ENCODE measurements at places on chromosomes 1 and 21.

DNA sequence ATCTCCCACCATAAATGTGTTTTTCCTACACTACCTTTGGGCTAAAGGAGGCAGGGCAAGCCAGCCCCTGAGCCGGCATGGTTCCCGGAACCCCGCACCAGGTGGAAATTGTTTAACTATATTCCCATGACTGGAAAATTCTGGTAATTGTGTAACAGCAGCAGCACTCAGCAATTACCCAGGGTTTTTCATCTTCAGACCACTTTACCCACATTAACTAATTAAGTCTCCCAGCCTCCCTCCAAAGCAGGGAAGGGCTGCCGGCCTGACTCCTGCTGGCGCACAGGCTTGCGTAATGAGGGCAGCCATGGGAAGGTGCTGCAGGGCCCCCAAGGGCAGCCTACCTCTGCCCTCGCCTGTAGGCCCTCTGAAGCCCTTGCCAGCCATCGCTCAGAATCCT is 140.7 kb upstream of the VAMP3 start:
- no peak for DNase-seq

GRCh38 chr1:15325375-15326085 is 78.5 kb downstream of the FHAD1 start:
- DNase-seq, result no peak

GRCh38 chr1:219559899-219560298 is 53.0 kb downstream of the ZC3H11B start:
- no peak for DNase-seq

GRCh38 chr1:195960580-195960979 is 647.7 kb downstream of the KCNT2 start:
- no peak for DNase-seq

GRCh38 chr1:85496941-85497582 is 32.1 kb upstream of the DDAH1 start:
- peak; percentile 65 for DNase-seq

GRCh38 chr1:161082996-161083747 is 6.2 kb downstream of the NECTIN4 start:
- peak; percentile 89 for DNase-seq

DNA sequence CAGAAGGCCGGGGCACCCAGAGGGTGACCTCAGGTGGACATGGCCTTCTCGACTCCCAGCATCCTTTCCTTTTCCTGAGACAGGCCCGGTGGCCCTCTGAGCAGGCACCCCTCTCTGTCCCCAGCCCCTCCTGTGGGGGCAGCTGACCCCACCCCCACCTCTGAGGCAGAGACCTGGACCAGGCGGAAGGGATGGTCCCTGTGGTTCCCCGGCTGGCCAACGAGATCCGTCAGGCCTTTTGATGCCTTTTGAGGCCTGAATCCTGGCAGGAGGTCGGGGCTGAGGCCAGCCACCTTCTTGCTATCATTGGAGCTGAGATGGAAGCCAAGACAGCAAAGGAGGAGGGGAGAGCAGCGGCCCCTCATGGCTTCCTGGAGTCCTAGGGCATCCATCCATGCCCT is 50.2 kb upstream of the ACTRT2 start:
- DNase-seq, result no peak

DNA sequence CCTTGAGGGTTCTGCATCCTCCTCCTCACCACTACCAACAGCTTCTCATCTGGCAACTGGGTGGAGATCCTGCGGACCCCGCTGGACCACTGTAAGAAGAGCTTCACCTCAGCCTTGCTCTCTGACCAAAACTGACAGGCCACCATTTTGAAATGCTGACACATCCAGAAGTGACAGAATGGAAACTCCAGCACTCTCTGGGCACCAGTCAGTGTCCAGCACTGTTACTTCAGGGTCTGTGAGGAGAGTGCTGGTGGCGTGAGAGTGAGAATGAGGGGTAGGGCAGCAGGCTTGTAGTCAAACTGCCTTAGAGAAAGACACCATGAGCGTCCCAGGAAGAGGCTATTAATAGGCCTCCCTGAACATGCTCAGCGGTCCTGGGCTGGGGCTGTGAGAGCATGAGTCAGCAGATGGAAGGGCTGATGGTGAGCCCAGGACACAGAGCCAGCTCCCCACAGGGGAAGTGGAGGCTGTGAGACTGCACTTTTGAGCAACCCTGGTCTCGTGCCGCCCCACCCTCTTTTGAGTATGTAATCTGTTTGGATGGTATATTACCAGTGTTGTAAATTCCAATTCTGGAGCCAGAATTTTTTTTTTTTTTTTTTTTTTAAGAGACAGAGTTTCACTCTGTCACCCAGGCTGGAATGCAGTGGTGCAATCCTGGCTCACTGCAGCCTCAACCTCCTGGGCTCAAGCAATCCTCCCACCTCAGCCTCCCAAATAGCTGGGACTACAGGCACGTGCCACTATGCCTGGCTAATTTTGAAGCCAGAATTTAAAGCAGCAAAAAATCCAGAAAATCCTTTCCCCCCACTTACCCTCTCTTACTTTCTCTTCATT is 34.4 kb upstream of the SLC30A1 start:
- DNase-seq, result peak; percentile 88

- peak; percentile 2 for DNase-seq
Measured at GRCh38 chr1:242225767-242226573, 227.1 kb upstream of the MAP1LC3C start.

DNA sequence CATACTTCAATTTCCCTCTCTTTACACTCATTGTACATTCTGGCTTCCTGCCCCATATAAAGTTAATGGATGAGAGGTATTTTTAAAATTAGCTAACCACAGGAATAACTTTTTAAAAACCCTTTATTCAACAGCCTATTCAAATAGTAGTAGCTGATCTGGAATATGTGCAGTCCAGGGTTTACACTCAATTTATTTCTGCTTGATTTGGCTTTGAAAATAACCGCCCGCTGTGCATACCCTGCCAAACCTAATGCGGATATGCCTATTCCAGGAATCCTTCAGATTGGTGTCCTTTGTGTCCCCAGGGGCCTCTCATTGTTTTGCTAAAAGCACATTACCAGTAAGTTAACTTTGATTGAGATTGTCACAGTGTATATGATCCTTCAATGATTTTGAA is 1686.2 kb downstream of the PLA2G4A start:
- DNase-seq, result no peak

DNA sequence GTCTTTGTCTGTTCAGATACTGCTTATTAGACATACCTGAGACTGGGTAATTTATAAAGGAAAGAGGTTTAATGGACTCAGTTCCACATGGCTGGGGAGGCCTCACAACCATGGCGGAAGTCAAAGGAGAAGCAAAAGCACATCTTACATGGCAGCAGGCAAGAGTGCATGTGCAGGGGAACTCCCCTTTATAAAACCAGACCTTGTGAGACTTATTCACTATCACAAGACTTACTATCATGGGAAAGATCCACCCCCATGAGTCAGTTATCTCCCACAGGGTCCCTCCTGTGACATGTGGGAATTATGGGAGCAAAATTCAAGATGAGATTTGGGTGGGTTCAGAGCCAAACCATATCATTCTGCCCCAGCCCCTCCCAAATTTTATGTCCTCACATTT is 7.1 kb upstream of the PSMA5 start:
- no peak for DNase-seq

GRCh38 chr1:40645118-40645680 is 20.3 kb downstream of the RIMS3 start:
- no peak for DNase-seq

DNA sequence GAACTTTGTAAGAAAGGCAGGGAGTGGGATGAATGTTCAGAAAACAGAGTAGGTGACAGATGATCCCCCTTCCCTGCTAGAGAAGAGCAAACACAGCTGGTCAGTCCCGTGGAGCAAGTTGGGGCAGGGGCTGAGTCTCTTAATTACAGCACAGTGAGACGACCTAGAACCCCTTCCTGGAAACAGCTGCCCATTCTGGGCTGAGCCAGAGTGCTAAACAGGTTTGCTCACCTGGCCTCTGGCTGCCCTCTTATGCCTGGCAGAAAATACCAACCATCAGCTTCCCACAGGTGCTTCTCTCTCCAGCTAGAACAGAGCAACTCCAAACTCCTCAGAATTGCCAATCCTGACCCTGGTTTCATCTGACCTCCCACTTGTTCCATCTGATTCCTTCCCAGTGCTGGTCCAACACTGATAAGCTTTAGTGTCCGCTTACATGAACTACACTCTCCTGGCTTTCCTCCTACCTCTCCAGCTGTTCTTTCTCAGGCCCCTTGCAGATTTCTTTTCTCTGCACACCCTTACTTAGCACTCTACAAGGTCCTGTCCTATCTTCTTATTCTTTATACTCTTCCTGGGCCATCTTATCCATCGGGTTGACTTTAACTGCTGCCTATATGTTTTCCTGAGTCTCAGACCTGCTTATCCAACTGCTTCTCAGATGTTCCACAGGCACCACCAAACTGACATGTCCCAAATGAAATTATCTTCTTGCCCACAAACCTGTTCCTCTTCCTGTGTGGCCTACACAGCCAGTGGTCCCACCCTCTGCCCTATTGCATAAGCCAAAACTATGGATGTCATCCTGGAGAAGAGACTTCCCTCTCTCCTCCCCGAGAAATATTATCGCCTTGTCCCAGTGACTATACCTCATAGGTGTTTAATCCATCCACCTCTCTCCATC is 22.6 kb upstream of the COL9A2 start:
- DNase-seq, result no peak

GRCh38 chr1:183283286-183283685 is 97.2 kb downstream of the LAMC2 start:
- no peak for DNase-seq

GRCh38 chr21:43302062-43302700 is 124.8 kb downstream of the SIK1 start:
- no peak for DNase-seq

DNA sequence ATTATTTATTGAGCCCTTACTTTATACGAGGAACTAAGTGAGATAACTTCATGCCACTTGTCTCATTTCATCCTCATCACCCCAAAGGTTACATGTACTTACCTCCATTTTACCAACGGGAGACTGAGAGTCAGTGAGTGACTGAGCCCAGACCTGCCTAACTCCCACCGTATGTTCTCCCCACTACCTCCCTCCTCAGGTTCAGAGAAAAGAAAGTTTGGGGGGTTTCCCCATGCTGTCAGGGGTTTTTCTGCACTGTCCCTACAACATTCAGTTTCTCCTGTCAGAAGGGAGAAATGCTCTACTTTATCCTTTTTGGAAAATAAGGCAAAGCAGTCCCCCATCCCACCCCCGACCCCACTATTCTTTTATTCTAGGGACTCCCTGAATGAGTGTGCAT is 32.9 kb downstream of the FAM78B start:
- no peak for DNase-seq

GRCh38 chr1:44208226-44208625 is 5.0 kb upstream of the DMAP1 start:
- DNase-seq, result no peak

DNA sequence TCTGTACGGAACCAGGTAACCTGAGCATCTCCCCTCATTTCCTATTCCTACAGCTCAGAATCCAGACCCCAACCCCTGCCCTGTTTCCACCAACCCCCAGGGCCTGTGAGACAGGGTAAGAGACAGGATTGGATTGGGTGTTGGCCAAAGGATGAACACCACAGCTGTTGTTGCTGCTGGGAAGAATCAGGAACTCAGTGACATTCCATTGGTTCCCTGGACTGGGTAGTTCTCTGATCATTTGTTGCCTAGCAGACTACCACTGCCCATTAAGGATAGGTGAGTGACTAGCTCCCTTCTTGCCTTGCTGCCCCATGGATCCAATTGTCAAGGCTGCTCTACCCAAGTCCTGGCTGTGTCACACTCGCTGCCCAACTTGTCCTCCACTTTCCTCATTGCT is 10.0 kb downstream of the NCSTN start:
- peak; percentile 14 for DNase-seq

GRCh38 chr1:164617377-164618201 is 58.6 kb downstream of the PBX1 start:
- no peak for DNase-seq

- peak; percentile 28 for DNase-seq
Measured at GRCh38 chr1:65431111-65431705, 10.7 kb downstream of the LEPR start.

GRCh38 chr21:29496337-29496736 is 197.6 kb downstream of the BACH1 start:
- DNase-seq, result no peak

DNA sequence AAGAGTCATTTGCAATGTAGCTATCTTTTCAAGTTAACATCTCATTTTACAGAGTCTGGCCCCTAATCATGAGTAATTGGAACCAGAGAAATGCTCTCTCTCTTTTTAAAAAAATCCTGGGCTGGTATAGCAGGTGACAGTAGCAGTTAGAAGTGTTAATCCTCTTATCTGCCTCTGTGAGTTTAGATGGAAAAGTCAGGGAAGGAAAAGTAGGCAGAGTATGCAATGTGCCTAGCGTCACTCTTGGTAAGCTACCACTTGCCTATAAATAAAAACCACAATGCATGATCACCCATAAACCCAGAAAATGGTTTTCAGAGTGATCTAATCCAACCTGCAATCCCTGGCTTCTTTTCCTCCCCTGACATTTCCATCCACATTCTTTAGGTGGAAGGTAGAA is 43.2 kb downstream of the UTP25 start:
- DNase-seq, result no peak

DNA sequence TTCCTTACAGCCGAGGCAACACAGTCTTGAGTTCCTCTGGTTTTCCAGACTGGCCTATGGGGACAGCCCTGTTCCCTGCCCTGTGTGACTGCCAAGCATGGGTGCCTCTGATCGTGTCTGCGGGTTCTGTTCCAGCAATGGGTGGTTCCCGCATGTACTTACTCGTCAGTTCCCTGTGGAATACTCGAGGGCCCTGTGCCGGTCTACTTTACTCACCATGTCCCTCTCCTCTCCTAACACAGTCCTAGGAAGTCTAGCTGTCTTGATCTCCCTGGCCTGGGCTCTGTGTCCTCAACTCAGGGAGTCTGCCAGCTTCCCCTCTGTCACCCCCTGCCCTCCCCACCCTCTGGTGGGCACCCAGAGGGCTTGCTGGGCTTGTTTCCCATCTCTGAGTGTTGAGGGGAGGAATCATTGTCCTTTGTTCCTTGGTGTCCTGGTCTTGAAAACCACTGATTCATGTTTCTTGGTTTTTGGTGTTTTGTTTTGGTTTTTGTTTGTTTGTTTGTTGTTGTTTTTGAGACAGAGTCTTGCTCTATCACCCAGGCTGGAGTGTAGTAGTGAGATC is 36.0 kb downstream of the TRAPPC10 start:
- DNase-seq, result no peak
